ENCODE measurements at places on chromosomes 12 and 14. TPM values are rescaled to one million over a fixed set of nuclear protein-coding genes. Genes with fewer than 3 reads are reported as not detected.
A peak's percentile ranks its signal among the peaks of the same experiment; 100 is the strongest.

DNA sequence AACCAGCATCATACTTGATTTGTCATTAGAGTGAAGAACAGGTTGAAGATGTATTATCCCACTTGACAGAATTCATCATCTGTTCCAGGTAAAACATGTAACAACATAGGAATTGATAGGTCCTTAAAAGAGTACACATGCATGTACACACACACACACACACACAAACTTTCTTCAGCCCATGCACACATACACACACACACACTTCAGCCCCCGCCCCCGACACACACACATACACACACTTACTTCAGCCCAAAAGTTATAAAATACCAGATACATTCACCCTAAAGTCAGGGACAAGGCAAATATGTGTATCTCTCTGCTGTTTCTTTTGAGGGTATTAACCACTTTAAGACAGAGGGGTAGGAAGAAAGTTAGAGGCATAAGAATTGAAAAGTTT lies 15.4 kb downstream of the CAND1 start:
- no peak for DNase-seq

DNA sequence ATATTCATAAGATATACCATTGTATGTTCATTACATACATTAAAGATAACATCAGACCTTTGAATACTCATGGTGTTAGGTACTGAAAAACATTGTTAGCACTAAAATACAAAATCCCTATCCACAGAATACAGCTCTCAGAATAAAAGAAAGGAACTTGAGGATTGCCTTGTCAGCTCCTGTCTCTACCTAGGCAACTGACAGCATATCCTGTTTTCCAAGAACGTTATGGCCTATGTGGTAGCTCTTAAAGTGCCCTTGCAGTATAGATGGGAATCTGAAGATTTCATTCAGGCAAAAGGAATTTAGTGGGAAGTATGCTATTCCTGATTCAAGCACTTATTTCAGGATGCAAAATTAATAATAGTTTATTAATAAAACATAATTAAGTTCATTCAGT lies 1.8 kb upstream of the PPP1R12A start:
- no peak for DNase-seq

Gene IGFBP6
- total RNA-seq = 394 TPM

- DNase-seq = no peak
Measured at GRCh38 chr12:26188641-26189040, 6.7 kb upstream of the SSPN start.

- peak; percentile 78 for DNase-seq
Measured at GRCh38 chr12:89373763-89374572, 21.7 kb upstream of the DUSP6 start.

- no peak for DNase-seq
Measured at GRCh38 chr12:6049587-6049986, 74.9 kb downstream of the VWF start.

DNA sequence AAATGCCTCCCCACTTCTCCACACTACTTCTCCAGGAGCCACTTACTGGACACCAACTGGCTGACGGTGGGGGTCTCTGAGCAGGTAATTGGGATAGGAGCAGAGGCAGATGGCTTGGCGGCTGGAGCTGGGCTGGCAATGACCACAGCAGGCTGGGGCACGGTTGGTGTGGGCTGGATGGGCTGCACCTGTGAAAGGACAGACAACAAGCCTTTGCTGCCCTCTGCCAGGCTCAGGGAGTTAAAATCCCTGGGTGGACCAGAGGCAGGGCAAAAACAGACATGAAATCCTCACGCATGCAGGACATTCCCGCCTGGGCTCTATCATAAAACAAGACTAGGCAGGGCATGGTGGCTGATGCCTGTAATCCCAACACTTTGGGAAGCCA lies 19.3 kb upstream of the TFCP2 start:
- DNase-seq = no peak

- DNase-seq = no peak
Measured at GRCh38 chr14:103735439-103735814, 19.8 kb downstream of the ZFYVE21 start.

DNA sequence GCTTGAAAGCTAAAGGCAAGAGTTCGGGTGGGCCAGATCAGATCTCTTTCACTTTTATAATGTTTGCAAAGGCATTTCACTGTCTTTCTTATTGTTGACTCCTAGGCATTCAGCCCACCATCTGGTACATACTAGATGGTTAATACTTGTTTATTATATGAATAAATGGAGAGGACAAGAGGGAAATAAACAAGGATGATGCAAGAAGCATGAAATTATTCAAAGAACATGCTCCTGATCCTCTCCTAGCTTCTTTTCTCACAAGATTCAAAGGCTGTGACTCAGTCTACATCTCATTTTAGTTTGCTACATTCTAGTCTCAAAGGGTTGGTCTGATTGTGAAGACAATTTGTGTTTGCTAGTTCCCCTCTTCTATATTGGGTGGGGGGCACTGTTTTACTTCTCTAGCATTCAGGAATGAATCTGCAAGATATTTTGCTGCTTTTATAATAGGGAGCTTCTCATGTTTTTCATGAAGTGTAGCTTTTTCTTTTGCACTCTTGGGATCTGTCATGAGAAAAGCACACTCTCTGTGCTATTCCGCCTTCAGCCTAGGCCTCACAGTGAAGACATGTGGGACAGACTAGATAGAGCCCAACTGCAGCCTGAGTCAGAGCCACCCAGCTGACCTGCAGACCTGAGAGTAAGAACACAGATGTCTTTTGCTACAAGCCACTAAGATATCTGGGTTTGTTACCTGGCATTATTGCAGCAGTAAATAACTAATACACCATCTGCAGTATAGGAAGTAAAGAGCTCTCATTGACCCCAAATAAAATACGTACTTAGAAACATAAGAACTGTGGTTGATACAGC lies 65.7 kb downstream of the PTHLH start:
- DNase-seq = no peak

Gene ZNF839
- total RNA-seq = 4.6 TPM
